Activated CD8-positive, alpha-beta T cell treated with anti-CD3 and anti-CD28 coated beads for 36 hours (primary cell): ENCODE measurements at places on chromosomes 12 and 14. TPM values are rescaled to one million over a fixed set of nuclear protein-coding genes. Genes with fewer than 3 reads are reported as not detected.

RAPGEF3 gene
- 0.58 TPM for total RNA-seq

FBXO33 gene
- total RNA-seq, result 18.6 TPM

GPRC5D gene
- total RNA-seq, result not detected

PRB2 gene
- total RNA-seq, result not detected

TMEM63C gene
- total RNA-seq, result 3.3 TPM

SYCP3 gene
- total RNA-seq, result 0.09 TPM

VTI1B gene
- 57.3 TPM for total RNA-seq

TMEM120B gene
- total RNA-seq, result 12.7 TPM

RERGL gene
- total RNA-seq, result not detected
